Gastroesophageal sphincter (tissue), 4 donors: ENCODE measurements at places on chromosomes 1 and 21.
A peak's percentile ranks its signal among the peaks of the same experiment; 100 is the strongest.

DNA sequence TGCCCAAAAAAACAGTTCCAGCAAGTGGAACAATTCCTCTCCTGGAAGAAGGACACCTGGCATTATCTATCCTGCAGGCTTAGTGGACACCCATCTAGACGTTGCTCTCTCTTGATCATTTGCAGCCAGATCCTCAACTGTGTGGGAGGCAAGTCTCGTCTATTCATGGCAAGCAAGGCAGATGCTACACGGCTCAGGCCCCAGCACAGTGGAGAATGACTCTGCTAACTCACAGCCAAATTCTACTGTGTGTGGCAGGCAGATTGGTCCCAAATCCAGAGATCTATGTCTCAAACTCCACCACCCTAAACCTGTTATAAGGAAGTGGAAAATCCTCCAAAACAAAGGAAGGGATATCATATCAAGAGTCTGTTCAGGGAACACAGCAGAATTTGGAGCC is 7.0 kb downstream of the TNNT2 start:
- H3K27me3 ChIP-seq: peaks cover 60% of the 10 kb centered on the region
- H3K27ac ChIP-seq: no peak overlapping the region
- ATAC-seq: no peak

GRCh38 chr1:111696330-111696729 is 42.9 kb downstream of the INKA2 start:
- no peaks in the 10 kb centered on the region for H3K27me3 ChIP-seq
- H3K27ac ChIP-seq: peak overlapping the region; percentile 18
- H3K4me1 ChIP-seq: peaks cover 4% of the 10 kb centered on the region
- H3K4me3 ChIP-seq: no peak overlapping the region
- peaks cover 48% of the 10 kb centered on the region for H3K36me3 ChIP-seq

DNA sequence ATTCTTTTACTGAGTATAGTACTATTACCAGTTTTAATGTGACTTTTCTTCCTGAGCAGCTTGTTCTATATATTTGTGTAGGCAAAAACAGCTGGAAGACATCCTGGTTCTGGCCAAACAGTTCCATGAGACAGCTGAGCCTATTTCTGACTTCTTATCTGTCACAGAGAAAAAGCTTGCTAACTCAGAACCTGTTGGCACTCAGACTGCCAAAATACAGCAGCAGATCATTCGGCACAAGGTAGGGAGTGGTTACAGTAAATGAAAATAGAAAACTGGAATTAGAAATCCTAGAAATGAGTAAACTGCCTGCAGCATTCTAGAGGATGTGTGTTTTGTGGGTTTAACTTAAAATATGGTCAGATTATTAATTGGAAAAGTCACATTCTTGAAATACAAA is 64.1 kb upstream of the BMP8A start:
- H3K4me3 ChIP-seq: no peak overlapping the region
- peaks cover 38% of the 10 kb centered on the region for H3K4me1 ChIP-seq
- H3K36me3 ChIP-seq: peaks cover 83% of the 10 kb centered on the region
- H3K27me3 ChIP-seq: no peaks in the 10 kb centered on the region

DNA sequence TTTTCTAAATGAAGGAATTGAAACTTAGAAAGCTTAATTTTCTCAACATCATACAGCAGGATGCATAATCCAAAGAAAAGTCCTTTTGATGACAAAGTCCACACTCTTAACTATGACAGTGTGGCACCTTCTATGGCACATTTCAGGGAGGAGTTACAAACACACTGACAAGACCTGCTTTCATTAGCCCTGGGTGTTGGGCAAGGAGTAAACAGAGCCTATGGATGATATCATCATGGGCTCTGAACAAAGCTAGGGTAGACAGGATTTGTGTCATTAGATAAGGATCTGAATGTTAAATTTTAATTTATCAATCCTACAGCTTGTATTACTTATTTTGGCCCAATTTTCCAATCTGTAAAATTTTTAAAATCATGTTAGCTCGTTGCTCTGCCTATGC is 62.6 kb upstream of the DENND1B start:
- no peaks in the 10 kb centered on the region for H3K36me3 ChIP-seq
- H3K4me3 ChIP-seq: no peak overlapping the region
- H3K27me3 ChIP-seq: no peaks in the 10 kb centered on the region
- no peaks in the 10 kb centered on the region for H3K4me1 ChIP-seq
- no peak overlapping the region for H3K27ac ChIP-seq

DNA sequence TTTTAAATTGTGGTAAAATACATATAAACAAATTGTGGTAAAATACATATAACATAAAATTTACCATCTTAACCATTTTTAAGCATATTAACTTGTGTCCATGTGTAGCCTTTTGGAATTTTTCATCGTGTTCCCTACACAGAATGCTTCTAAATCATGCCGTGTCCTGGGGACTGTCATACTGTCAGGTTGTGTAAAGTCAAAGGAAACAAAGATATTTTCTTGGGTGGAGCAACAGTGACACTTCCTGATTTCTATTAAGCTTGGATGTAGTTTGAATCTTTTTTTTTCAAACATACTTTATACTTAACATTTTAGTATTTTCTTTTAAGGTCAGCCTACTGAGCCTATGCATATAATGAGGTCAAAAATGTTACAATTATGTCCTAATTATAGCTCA is 32.3 kb downstream of the DOP1B start:
- no peaks in the 10 kb centered on the region for H3K4me1 ChIP-seq
- no peak overlapping the region for H3K27ac ChIP-seq
- no peak for ATAC-seq
- H3K27me3 ChIP-seq: no peaks in the 10 kb centered on the region
- H3K4me3 ChIP-seq: no peak overlapping the region

DNA sequence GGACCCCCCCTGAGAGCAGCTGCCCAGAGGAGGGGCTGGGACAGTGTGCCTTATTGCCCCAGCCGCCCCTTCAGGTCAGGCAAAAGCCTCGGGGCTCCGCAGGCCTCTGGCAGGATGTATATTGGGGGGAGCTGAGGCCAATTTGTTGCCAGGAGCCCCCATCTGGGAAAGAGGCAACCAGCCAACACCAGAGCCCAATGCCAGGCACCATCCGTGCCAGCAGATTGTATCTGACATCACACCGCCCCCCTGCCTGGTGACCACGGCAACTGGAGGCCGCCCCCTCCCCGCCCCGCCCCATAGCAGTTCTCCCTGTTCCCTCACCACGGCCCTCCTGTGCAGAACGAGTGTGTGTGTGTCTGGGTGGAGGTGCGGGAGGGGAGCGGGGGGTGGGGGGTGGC is 3.6 kb upstream of the PLEKHG5 start:
- H3K4me1 ChIP-seq: peaks cover 54% of the 10 kb centered on the region
- H3K4me3 ChIP-seq: no peak overlapping the region
- no peak overlapping the region for H3K27ac ChIP-seq
- no peaks in the 10 kb centered on the region for H3K36me3 ChIP-seq
- no peaks in the 10 kb centered on the region for H3K27me3 ChIP-seq

DNA sequence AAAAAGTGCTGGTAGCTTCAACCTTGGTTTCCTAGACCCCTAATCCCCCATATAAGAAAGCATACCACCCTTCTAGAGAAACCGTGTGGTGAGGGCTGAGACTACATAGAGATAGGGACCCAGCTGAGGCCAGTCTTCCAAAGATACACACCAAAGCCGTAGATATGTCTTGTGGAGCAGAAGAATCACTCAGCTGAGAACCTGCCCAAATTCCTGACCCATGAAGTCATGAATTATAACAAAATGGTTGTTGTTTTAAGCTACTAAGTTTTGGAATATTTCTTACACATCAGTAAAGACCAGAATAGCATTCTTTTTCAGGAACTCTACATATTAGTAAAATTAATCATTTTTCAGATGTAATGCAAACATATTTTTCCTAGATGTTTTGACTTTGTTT is 3.3 kb upstream of the SNRPE start:
- H3K4me1 ChIP-seq: peaks cover 5% of the 10 kb centered on the region
- no peaks in the 10 kb centered on the region for H3K27me3 ChIP-seq
- no peak overlapping the region for H3K4me3 ChIP-seq
- no peak for ATAC-seq
- no peak overlapping the region for H3K27ac ChIP-seq

DNA sequence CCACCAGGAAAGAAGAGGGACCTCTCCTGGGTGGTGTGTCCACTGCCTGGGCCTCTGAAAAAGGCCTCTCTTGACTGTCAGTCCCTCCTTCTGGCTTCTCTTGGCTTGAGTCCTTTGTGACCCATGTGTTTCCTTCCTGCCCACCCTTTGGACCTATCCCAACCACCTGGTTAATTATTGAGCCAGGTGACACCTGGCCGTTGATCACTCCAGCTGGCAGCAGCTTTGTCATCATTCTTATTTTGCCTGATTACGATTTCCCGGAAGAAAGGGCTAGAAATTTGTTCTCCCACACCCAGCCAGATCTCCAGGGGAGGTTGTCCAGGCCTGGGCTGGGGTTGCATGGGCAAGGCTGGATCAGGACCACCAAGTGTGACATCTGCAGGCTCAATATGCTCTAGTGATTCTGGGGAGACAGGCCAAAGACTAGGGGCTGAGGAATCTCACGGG is 24.8 kb downstream of the CSF1 start:
- H3K4me3 ChIP-seq: no peak overlapping the region
- no peak for ATAC-seq
- no peaks in the 10 kb centered on the region for H3K27me3 ChIP-seq
- no peak overlapping the region for H3K27ac ChIP-seq

- H3K36me3 ChIP-seq: peaks cover 45% of the 10 kb centered on the region
- no peaks in the 10 kb centered on the region for H3K4me1 ChIP-seq
- H3K4me3 ChIP-seq: no peak overlapping the region
- ATAC-seq: no peak
- H3K27ac ChIP-seq: no peak overlapping the region
These were observed 62.2 kb downstream of the NME7 start for GRCh38 chr1:169305356-169305755.

- no peak overlapping the region for H3K4me3 ChIP-seq
- ATAC-seq: no peak
- peaks cover 15% of the 10 kb centered on the region for H3K4me1 ChIP-seq
- H3K27me3 ChIP-seq: no peaks in the 10 kb centered on the region
- H3K27ac ChIP-seq: no peak overlapping the region
These were observed 57.5 kb upstream of the IFFO2 start for GRCh38 chr1:19013826-19014548.

DNA sequence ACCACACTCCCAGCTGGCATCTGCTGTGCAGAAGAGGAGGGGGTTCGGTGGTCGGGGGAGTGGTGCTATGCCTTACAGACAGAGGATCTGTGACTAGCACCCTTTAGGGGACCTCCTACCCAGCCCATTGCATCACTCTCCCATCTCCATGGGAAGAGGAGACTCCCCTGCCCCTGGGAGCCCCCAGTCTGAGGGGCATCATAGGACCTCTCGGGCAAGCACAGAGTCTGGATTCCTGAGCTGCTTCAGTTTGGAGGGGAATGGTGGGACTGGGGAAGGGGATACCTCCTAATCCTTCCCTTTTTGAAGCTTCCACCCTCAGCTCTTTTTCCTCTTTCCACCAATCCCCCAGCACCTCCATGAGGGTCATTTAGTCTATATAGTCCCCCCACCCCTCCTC is 1.4 kb downstream of the INSRR start:
- no peak for ATAC-seq
- no peak overlapping the region for H3K27ac ChIP-seq
- no peaks in the 10 kb centered on the region for H3K4me1 ChIP-seq
- H3K4me3 ChIP-seq: no peak overlapping the region
- no peaks in the 10 kb centered on the region for H3K36me3 ChIP-seq

DNA sequence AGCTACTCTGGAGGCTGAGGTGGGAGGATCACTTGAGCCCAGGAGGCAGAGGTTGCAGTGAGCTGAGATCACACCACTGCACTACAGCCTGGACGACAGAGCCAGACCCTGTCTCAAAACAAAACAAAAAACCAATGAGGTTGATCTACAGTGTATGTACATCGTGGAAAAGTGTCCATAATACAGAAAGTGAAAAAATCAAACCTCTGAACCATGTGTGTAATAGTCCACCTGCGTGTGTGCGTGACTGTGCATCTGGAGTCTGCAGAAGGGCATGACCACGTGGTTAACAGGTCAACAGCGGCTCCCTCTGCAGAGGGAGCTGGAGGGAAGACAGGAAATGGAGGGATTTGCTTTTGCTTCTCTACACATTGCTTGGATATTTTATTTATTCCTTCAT is 32.4 kb upstream of the ENO1 start:
- no peak for ATAC-seq
- H3K4me1 ChIP-seq: no peaks in the 10 kb centered on the region
- H3K36me3 ChIP-seq: no peaks in the 10 kb centered on the region
- no peak overlapping the region for H3K27ac ChIP-seq
- H3K27me3 ChIP-seq: no peaks in the 10 kb centered on the region

- H3K4me1 ChIP-seq: no peaks in the 10 kb centered on the region
- H3K27ac ChIP-seq: no peak overlapping the region
- ATAC-seq: no peak
- H3K4me3 ChIP-seq: no peak overlapping the region
These were observed 54.4 kb downstream of the NTMT2 start for GRCh38 chr1:170200161-170200560.

GRCh38 chr1:156868341-156868740 is 7.7 kb downstream of the NTRK1 start:
- no peak for ATAC-seq
- no peak overlapping the region for H3K4me3 ChIP-seq
- H3K4me1 ChIP-seq: no peaks in the 10 kb centered on the region
- no peak overlapping the region for H3K27ac ChIP-seq
- peaks cover 45% of the 10 kb centered on the region for H3K27me3 ChIP-seq

GRCh38 chr1:116496898-116497297 is 73.9 kb downstream of the CD58 start:
- H3K27ac ChIP-seq: no peak overlapping the region
- H3K4me1 ChIP-seq: peaks cover 22% of the 10 kb centered on the region
- no peak overlapping the region for H3K4me3 ChIP-seq
- H3K36me3 ChIP-seq: no peaks in the 10 kb centered on the region
- ATAC-seq: no peak

DNA sequence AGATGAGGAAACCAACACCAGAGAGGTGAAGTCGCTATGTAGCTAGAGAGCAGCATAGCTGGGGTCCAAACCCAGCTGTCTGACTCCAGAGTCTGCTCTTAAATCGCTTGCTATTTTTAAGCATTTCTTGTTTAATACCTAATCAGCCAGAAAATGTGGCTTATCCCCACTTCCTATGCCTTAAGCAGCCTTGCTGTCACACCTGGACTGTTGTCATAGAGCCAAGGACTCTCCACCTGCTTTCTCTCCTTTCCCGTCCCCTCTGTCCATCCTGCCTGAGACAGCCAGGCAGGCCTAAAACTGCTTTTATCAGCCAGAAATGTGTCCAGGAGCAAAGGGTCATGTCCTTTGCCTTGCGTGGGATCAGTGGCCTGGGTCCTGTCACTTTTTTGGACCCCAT is 28.3 kb upstream of the EPHA8 start:
- H3K4me1 ChIP-seq: peaks cover 5% of the 10 kb centered on the region
- H3K27me3 ChIP-seq: no peaks in the 10 kb centered on the region
- H3K27ac ChIP-seq: no peak overlapping the region
- no peak overlapping the region for H3K4me3 ChIP-seq

GRCh38 chr1:152252157-152252556 is 28.2 kb upstream of the HRNR start:
- H3K4me3 ChIP-seq: no peak overlapping the region
- no peak for ATAC-seq
- no peak overlapping the region for H3K27ac ChIP-seq
- H3K27me3 ChIP-seq: no peaks in the 10 kb centered on the region
